GM23338 (cell line): ENCODE measurements at places on chromosomes 12 and 14. TPM values are rescaled to one million over a fixed set of nuclear protein-coding genes. Genes with fewer than 3 reads are reported as not detected.

GRCh38 chr12:96091833-96092232, 56.4 kb upstream of the LTA4H start:
- DNase-seq = peak; percentile 40

DNA sequence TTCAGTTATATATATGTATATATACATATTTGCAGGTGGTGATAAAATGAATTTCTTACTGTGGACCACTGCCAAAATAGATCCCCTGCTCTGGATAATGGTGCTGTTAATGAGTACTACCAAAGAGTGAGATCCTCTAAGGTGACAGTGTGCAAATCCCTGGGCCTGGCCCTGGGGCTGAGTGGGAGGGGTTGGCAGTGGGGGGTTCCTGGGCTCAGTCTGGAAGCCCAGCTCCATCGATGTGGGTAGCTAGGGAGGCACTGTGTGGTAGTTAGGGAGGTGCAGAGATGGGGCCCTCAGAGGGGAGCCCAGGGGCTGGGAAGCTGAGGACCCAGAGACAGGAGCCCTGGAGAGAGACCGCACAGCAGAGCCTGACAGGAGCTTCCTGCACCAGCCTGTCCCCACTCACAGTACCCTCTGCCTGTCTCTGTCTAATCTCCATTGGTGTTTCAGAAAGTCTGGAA, 9.1 kb downstream of the KRT8 start:
- no peak for DNase-seq

GRCh38 chr14:83342590-83342989, 1808.9 kb upstream of the SEL1L start:
- no peak for DNase-seq

DNA sequence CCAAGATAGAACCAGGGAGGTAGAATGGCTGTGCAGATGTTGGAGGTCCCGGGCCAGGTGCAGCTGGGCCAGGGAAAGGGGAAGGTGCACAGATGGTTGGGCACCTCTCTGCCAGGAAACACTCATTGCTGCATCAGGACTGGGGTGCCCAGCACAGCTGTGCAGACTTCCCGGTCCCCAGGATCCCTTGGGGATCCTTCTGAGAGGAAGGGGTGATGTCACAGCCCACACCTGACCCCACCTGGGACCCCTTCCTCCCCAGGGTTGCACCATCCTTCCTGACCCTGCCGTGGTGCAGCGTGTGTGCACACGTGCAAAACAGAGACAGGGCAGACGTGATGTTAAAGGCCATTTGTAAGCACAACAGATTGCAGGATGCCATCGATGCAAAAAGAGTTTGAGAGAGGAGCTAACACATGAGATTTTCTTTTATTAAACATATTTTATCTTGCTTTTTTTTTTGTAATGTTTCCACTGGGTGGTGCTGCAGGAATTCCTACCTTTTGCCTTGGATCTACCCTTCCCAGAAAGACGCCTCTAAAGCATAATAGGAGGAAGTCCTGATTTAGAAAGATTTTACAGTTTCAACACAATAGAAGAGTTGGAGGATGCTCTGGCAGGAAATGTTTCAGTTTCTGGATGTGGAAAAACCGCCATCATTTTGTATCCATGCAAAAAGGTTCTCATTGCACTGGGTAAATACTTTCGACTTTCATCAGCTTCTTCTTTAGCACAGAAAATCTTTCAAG, 14.8 kb downstream of the ELK3 start:
- no peak for DNase-seq

Gene TMEM229B
- 0.42 TPM in 1 of 2 replicates, not detected in the other for polyA plus RNA-seq

Gene SLC25A47
- polyA plus RNA-seq = not detected in 2 replicates

Gene TBPL2
- not detected in 2 replicates for polyA plus RNA-seq

DNA sequence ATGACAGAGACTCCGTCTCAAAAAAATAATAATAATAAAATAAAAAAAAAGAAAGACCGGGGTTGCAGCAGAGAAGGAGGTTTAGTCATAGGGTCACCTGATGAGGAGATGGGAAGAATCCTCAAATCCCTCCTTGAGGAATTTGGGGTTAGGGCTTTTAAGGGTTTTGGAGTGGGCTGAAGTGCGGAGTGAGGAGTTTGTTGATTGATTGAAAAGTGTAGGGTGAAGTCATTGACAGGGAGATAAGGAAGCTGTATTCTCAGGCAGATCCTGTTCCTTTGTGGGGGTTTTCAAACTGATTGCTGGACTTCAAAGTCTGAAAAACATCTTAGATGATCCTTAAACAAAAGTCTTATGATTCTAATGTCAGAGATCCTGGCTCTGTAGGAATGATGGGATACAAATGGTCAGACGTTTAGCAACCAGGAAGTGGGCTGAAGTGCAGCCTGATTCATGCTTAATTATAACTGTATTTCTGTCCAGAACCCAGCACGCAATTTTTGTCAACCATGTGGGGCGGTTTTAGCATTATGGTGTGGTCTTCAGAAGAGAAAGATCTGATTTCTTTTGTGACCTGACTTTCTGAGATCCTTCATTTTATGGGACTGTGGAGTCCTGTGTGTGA, 16.0 kb downstream of the FNTB start:
- no peak for DNase-seq

Gene P2RX2
- 1.1 and 2.3 TPM in 2 replicates for polyA plus RNA-seq

Gene IFNG-AS1
- not detected in 2 replicates for polyA plus RNA-seq

DNA sequence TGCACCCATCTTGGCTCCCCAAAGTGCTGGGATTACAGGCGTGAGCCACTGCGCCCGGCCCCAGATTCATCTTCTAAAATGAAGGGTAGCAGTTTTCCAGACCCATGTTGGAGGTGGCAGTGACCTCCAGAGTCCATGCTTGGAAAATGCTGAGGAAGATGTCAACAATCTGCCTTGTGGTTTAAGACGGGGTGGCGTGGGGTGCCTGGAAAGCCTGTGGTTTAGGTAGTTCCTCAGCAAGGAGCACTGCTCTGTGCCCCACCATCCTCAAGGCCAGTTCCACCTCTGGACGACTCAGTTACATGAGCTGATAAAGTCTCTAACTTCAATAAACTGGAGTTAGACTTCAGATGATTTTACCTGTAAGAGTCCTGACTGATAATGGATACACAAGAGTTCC, 48.6 kb downstream of the DRAM1 start:
- DNase-seq = no peak

Gene FGF6
- polyA plus RNA-seq = not detected in 2 replicates

Gene MNAT1
- polyA plus RNA-seq = 83.8 and 85.0 TPM in 2 replicates

- peak; percentile 55 for DNase-seq
Observed at GRCh38 chr14:47674148-47674542, 1.3 kb downstream of the MDGA2 start.

Gene IFI27
- 1.2 and 1.6 TPM in 2 replicates for polyA plus RNA-seq

- DNase-seq = peak; percentile 56
Observed at GRCh38 chr12:109385339-109386058, 37.8 kb downstream of the MYO1H start.

DNA sequence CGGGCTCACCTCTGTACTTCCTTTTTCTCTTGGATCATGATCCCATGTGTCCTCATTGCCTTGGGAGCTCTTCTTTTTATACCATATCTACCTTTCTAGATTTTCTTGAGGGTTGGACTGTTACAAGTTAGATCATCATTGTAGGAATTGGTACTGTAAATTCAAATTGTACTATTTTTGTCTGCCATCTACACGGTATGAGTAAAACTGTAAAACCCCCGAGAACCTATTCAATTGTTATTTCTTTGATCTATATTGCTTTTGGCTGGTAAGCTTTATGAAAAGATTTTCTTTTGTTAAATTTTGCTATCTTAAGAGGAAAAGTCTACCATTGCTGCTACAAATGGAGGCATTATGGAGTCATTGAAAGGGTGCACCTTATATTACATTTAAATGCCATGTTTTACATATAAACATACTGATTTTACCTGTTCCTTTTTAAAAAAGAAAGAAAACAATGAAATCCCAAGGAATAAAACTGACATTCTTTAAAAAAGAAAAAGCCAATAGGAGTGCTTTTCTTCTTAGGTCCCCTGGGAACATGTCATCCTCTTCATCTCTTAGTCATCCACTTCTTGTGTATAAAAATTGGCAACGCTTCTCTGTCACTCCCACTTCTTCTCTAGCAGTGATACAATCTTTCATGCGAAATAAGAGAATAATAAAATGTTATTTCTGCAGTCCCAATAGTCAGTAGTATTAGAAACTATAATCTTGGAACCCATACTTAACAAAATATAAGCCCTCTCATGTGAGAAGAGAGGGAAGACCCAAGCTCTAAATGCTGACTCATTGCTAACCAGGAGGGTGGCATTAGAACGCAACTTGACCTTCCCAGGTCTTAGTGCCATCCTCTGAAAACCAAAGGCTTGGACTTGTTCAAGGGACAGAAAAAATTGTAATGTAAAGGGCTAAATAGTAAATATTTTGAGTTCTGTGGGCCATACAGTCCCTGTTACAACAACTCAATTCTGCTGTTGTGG, 20.4 kb downstream of the RGS6 start:
- DNase-seq = no peak

DNA sequence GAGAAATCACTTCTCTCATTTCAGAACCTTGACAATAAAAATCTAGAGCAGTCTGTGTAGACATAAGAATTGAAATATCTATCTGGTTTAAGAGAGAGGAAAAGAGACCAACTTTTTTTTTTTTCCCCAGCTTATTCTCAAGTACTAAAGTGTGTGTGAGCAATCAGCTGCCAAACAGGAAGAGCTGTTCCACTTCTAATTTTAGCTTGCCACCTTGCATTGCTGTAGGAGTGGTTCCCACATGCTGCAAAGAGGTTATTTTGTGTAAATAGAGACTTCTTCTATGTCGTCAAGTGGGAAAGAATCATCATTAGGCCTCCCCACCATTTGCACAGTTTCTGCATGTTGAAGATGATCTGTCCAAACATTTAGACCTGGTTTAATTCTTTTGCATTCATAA, 142.6 kb downstream of the NPAS3 start:
- DNase-seq = no peak

GRCh38 chr14:73888460-73888725, 1.7 kb downstream of the ZNF410 start:
- DNase-seq = no peak

DNA sequence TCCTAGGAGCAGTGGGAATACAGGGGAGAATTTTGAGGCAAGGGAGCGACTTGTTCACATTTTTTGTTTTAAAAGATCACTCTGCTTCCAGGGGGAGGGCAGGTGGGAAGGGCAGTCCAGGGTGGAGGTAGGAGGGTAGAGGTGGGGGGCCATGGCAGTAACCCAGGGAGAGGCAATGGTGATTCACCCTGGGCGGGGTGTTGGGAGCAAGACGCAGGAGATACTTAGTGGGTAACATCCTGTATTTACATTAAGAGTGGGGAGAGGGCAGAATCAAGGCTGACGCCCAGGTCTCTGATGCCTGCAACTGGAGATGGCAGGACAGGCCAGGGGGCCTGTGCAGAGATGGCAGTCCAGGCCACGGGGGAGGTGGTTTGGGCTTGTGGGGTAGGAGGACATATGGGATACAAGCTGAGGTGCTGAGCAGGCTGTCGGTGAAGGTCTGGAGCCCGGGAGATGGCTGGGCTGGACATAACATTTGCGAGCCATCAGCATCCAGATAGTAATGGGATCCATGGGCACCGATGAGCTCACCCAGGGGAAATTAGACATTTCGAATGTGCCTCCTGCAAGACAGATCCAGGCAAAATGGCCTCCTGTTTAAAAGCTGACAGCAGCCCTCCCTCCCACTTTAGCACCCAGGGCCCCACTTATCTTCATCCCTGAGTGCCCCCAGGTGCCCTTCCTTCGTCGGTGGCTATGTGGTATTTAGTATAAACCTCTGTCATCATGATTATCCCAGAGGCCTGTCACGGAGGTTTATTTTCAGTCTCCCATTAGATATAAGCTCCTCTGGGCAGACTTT, 9.3 kb downstream of the EML1 start:
- no peak for DNase-seq

GRCh38 chr12:92930421-92930820, 1.3 kb upstream of the EEA1 start:
- DNase-seq = no peak

- DNase-seq = no peak
Observed at GRCh38 chr12:112176321-112177010, 51.1 kb downstream of the TRAFD1 start.

- no peak for DNase-seq
Observed at GRCh38 chr12:51480978-51481377, 56.3 kb downstream of the SLC4A8 start.
